Activated T-helper 2 cell treated with anti-CD3 and anti-CD28 coated beads, Interferon-gamma antibody, Interleukin-2, Interleukin-4, amounts not matched to agents 10 μg/mL and 5 μg/mL and 100 μg/mL, durations not matched to agents 14 hours and 24 hours and 36 hours (primary cell): ENCODE measurements at places on chromosomes 13 and 19. TPM values are rescaled to one million over a fixed set of nuclear protein-coding genes. Genes with fewer than 3 reads are reported as not detected.

GRCh38 chr13:103931885-103932284, 865.7 kb upstream of the SLC10A2 start:
- no peak for DNase-seq

GRCh38 chr13:90331974-90332373, 1015.5 kb upstream of the MIR17HG start:
- no peak for DNase-seq

The ALOX5AP gene
- total RNA-seq, result 40.9 and 43.9 TPM in 2 replicates

The CYP4F2 gene
- total RNA-seq, result not detected in 2 replicates

The ZNF543 gene
- total RNA-seq, result 4.6 and 5.1 TPM in 2 replicates

The ONECUT3 gene
- total RNA-seq, result not detected in 2 replicates

GRCh38 chr13:110757296-110757695, 43.8 kb downstream of the ING1 start:
- DNase-seq, result no peak

DNA sequence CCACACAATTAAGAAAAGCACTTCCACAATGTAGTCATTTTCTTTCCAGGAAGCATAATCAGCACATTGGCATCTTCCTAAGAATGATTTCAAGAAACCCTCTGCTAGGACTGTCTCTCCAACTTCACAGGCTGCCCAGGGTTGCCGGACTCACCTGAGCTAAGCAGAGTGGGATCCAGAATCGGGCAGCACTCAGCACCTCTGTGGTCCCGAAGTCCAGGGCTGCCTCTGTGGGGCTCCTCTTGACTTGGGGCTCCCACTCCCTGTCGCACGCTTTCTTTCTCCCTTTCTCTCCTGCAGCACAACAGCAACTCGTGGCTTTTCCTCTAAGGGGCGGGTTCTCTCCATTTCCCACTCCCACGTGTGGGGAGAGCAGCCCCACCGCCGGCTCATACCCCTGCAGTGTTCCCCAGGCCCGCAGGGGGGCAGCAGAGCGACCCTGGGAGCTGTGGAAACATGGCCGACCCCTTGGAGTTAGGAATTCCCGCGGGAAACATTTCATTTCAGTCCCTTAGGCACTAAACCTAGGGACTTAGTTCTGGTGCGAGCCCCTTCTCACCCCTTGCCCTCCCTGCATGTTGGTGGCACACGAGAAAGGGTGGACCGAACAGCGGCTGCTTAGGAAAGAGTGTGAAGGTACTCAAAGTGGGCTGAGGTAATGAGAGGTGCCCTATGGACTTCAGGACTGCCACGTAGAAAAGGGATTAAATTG, at the start of gene TMEM272:
Gene TMEM272, minus strand, starts transcription at position 316 of the 712 bp plus-strand sequence. CDS start 6,647 bp downstream, outside the sequence.
- DNase-seq, result peak; percentile 26

DNA sequence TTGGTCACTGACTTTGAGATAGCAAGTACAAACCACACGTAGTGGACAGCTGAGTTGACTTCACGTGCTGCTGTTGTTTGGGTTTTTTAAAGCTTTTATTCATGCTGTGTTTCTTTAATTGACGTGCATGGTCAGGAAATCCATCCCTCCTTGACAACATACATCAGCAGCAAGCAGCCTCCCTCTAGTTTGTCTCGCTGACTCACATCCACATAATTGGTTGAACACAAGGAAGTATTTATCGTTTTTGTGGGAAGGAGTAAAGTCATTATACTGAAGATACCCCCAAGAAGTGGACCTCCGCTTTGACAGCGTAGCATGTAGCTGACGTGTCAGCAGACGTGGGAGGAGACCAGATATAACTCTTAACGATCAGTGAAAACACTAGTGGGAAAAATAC, 355.8 kb downstream of the MYO16 start:
- DNase-seq, result no peak
